ENCODE measurements at places on chromosomes 5 and 9.

DNA sequence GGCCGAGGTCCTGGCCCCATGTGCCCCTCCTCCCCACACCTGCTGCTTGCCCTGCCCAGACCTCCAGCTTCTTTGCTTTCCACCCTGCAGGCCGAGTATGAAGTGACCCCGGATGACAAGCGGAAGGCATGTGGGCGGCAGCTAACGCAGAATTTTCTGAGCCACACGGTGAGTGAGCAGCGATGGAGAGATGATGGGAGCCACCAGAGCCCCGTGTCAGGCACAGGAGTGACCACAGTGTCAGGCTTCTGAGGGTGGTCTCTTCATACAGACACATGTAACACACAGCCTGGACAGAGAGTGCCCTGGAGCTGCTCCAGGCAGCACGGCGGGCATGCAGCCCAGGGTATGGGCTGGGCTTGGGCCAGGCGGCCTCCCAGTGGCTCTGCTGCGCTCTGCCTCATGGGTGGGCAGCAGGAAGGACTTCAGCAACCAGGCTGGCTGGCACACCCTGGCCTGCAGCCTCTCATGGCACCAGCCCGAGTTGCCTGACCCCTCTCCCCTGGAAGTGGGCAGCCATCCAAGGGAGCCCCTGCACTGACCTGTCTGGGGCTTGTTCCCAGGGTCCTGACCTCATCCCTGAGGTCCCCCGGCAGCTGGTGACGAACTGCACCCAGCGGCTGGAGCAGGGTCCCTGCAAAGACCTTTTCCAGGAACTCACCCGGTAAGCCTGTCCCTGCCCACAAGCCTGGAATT, 5.8 kb downstream of the GRK6 start:
- DNase-seq, result no peak

GRCh38 chr5:126366199-126366560, 57.0 kb upstream of the GRAMD2B start:
- no peak for DNase-seq

DNA sequence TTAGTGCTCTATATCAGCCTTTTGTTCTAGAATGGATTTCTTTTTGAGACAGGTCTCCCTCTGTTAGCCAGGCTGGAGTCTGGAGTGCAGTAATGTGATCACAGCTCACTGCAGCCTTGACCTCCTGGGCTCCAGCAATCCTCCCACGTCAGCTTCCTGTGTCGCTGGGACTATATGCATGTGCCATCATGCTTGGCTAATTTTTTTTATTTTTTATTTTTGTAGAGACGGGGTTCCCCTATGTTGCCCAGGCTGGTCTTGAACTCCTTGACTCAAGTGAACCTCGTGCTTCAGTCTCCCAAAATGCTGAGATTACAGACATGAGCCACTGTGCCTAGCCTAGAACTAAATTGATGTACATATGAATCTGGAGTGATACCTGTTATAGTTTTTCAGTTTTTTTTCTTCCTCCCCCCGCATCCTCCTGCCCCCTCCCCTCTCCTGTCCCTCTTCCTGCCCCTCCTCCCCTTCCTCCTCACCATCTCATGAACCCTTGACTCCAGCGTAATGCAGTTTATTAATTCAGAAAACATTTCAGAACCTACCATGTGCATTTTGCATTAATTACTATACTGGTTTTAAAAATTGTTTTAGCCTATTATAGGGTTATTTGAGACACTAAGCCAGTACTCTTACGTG, 37.4 kb upstream of the TNFAIP8 start:
- DNase-seq, result no peak

DNA sequence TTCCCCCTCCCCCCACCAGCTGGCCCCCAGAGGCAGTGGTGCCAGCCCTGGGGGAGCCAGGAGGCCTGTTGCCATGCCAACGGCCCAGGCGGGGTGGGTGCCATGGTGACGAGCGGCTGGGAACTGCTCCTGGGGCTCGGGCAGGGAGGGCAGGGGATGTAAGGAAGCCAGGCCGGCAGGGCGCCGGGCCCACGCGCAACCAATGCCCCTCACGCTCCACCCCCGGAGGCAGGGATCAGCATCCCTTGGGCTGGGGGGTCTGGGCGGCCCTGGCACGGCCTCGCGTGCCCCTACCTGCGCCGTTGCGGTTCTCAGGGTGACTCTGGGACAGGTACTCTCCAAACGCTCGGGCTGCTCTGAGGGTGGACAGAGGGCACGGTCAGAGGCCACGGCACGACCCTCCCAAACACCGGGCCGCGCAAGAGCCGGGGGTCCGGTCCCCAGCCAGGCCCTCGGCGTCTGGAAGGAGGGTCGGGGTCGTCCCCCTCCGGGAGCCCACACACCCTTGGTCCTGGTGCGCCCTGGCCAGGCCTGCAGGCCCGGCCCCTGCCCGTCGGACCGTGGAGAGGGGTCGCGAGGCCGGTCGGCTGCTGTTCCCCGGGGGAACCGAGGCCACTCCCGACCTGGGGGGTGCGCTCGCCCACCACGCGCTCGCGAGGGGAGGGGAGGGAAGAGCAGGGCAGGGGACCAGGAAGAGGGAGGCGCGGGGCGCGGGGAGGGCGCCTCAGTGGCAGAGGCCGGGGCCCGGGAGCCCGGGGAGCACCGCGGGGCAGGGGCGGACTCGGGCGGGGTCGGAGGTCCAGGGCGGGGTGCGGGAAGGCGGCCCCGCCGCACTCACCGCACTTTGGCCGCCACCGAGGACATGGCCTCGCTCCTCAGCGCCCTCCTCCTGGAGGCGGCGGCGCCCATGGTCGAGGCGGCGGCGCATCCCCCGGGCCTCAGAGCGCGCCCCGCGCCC, 661 bp downstream of the NSMF start:
- no peak for DNase-seq

DNA sequence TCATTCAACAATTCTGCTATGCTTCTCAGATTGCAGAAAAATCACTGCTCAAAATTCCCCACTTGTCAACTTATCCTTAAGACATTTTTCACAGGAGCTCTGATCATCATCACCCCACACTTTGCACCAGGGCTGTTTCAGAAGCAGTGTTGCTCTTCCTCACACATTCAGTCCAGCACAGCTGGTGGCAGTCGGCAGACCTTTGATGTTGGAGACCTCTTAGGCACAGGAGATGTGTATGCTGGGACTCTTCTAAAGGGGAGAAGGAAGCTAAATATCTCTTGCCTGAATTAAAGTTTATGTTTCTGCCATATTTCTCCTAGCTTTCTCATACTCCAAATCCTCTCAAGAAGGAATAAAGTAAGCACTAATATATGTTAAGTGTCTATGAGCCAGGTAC, 44.8 kb upstream of the SSBP2 start:
- no peak for DNase-seq

DNA sequence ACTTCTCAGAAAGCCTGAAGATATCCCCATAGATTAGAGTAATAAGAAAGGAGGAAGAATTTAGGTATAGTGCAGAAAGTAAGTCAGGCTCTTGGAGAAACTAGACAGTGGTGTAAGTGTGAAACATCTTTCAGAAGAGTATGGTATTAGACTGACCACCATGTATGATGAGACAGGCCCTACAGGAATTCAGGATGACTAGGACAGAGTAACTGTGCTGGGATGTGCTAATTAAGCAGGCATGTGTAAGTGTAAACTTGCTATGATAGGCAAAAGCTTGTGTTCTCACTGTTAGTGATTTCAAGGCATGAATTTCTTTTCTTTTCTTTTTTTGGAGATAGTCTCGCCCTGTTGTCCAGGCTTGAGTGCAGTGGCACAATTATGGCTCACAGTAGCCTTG, 70.8 kb downstream of the RAB24 start:
- no peak for DNase-seq

DNA sequence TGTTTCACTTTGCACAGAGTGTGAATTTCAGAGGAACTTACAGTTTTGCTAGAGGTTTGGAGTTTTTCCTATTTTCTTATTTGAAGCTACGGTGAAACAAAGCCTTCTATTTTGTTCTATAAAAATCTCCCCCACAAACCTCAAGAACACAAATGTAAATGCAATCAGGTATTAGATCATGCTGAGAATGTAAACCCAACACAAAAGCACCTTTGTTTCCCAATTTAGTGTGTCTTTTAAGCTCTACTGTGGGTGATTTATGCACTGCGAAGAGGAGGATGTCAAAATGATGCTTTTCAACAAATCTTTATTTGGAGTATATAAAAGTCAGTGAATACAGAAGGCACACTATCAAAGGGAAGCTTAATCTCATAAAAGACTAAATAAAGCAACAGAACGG, 4.3 kb upstream of the DRD1 start:
- DNase-seq, result no peak

- no peak for DNase-seq
Observed at GRCh38 chr5:16922430-16922829, 13.7 kb downstream of the MYO10 start.

Measured in naive thymus-derived CD4-positive, alpha-beta T cell (primary cell).